Stimulated activated effector memory CD8-positive, alpha-beta T cell treated with anti-CD3 and anti-CD28 coated beads, Interleukin-12 subunit alpha, Interleukin-12 subunit beta, amount 100 ng/mL, for 72 hours (primary cell): ENCODE measurements at places on chromosomes 2 and 18.

DNA sequence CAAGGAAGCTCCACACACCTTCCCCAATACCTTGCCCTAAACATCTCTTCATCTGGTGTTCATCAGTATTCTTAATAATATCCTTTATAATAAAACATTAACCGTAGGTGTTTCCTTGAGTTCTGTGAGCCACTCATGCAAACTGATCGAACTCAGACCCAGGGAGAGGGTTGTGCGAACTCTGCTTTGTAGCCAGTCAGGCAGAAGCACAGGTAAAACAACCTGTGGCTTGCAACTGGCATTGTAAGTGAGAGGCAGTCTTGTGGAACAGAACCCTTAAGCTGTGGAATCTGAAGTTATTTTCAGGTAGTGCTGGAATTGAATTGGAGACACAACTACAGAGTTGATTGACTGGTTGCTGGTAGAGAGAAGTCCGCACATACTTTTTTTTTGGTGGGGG, 4.7 kb downstream of the BUB1 start:
- DNase-seq, result no peak

DNA sequence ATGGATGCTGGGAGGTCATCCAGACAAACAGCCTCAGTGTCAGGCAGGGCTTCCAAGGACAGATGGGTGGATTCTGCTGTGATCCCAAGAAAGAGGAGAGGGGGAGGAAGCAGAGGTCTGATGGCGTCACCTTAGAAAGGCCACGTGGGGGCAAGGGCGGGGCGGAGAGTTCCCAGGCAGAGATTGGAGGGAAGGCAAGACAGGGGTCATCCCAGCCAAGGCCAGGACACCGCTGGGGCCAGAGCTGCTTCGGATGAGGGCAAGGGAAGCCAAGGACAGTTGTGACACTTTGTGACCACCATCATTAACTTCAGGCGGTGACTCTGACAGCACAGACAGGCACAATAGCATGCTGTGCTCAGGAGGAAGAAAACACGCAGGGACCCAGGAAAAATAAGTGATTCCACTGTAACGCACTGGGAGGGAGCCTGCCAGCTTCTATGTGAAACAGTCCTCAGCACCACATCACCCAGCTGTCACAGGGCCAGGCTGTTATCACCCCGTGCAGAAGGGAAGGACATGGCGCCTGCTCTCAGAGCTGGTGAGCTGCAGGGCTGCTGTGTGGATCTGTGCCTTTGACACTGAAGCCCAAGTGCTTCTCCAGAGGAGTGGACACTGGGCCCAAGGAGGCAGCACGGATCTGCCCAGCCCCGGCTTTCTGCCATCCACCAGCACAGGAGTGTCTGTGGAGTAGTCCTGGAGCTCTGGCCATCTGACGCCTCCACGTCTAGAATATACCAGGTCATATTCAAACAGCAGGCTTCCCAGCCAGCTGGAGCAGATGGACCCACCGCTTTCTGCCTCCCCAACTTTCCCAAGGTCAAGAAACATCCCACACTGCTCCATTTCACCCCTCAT, 204.1 kb downstream of the NDUFA10 start:
- no peak for DNase-seq

- no peak for DNase-seq
These were observed 45.6 kb downstream of the ZNF519 start for GRCh38 chr18:14086458-14087231.

GRCh38 chr2:107437807-107438206, 388.9 kb upstream of the RGPD4 start:
- no peak for DNase-seq

- no peak for DNase-seq
These were observed 621.9 kb upstream of the SOX11 start for GRCh38 chr2:5070257-5070656.

DNA sequence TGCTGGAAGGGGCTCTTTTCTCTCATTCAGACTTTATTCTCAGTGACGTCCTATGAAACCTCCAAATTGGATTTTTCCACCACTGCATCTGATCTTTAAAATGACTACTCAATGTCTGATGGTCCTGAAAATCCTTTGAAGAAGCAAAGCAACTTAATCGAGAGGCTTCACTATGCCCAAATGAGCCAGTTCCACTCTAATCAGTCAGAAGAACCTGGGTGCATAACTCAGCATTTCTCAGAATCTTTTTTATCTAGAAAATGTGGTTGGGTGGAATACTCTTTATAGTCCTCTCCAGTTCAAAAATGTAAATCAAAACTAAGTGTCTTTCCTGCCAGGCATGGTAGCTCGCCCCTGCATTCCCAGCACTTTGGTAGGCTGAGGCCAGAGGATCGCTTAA, 60.7 kb downstream of the PRELID3A start:
- no peak for DNase-seq

- no peak for DNase-seq
These were observed 56.4 kb upstream of the STPG4 start for GRCh38 chr2:47211497-47212011.

GRCh38 chr18:69622961-69623360, 222.3 kb downstream of the DOK6 start:
- no peak for DNase-seq

GRCh38 chr18:46224181-46224775, 120.1 kb downstream of the HAUS1 start:
- DNase-seq, result no peak

DNA sequence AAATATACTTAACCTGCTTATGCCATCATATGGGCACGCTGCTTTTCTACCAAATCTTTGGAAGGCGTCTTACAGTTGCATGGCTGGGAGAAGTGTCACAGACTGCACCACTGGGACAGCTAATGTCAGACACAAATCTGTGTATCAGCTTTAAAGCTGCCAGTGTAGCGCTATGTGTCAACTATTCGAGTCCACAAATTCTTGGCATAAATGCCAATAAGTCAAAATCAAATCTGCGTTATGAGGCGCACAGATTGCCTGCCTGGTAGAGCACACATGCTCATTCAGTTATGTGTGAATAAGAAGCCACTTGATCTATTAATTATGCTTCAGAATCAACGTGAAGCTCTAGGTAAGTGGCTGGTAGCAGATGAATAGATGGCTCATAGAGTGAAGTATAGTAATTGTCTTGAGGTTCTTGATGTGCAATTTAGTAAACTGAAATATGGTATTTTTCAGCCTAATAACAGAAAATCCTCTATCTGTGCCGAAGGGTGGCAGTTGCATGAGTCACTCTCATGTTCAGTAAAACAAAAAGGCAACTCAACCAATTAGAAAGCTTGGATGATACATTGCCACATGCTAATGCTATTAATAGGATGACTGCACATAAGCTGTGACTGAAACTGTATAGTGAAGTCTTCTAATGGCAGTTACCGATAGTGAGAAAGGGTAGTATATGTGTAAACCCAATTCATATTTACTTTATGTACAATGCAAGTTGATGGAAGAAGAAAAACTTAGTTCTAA, 52.0 kb downstream of the DCC start:
- DNase-seq, result no peak

- DNase-seq, result no peak
These were observed 1043.3 kb upstream of the PIK3C3 start for GRCh38 chr18:40911582-40912254.

DNA sequence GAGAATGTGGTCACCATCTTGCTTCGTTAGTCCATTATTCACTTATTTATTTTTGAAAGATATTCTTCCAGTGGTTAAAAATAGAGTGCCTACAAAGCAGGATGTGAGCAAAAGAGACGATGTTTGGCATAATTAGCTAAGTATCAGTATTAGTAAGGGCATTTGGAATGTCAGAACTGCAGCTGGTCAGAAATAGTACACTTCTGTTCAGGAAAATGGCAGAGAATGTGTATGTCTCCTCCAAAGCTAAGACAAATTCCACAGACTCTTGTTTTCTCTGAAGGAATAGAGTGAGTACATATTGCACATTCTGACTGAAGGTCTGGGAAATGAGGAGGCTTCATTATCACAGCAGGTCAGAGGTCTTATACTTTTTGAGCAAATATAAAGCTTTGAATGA, 209.0 kb downstream of the L3MBTL4 start:
- DNase-seq, result no peak

DNA sequence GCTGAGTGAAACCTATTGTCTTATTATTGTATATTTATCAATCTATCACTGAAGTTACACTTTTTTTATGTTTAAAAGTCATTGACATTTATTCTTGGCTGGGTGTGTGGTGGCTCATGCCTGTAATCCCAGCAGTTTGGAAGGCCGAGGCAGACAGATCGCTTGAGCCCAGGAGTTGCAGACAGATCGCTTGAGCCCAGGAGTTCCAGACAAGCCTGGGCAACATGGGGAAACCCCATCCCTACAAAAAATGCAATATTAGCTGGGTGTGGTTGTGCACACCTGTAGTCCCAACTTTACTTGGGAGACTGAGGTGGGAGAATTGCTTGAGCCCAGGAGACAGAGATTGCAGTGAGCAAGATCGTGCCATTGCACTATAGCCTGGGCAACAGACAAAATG, 97.8 kb downstream of the EPC2 start:
- DNase-seq, result no peak

DNA sequence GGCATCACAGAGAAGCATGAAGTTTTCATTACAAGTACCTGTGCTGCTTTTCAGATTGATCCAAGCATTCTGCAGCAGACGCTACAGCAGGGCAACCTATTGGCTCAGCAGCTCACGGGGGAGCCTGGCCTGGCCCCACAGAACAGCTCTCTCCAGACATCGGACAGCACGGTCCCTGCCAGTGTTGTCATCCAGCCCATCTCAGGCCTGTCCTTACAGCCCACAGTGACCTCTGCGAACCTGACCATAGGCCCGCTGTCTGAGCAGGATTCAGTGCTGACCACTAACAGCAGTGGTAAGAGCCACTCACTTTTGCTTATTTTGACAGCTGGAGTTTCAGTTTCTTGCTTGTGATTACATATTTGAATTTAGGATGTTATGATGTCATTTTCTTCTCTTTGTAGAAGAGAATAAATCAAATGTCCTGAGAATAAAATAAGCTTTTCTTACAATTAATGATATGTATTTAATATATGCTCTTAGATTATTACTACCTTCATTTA, 104.9 kb downstream of the ZNF236 start:
- no peak for DNase-seq

- no peak for DNase-seq
These were observed 94.4 kb downstream of the STK39 start for GRCh38 chr2:168152902-168153530.

DNA sequence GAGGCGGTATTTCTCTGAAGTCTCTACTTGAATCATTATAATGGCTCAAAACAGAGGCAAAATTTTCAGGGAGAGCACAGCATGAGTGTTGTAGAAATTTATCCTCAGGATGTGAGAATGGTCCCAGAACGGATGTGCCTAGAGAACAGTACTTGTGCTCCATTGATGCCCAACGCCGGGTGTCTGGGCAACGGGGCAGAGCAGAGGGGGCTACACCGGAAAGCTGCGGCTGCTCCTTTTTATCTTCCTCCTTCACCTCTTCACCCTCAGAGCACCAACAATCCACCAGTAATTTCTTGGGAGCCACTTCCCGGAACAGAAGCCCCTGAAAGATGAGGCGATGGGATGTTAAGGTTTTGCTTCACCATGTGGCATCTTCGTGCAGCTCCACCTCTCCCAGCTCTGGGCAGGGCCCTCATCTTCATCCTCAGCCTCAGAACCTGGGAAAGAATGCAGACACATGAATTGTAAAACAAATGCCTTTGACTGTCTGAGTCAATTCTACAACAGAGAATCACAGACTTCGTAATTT, 71.5 kb downstream of the PTGR3 start:
- no peak for DNase-seq

DNA sequence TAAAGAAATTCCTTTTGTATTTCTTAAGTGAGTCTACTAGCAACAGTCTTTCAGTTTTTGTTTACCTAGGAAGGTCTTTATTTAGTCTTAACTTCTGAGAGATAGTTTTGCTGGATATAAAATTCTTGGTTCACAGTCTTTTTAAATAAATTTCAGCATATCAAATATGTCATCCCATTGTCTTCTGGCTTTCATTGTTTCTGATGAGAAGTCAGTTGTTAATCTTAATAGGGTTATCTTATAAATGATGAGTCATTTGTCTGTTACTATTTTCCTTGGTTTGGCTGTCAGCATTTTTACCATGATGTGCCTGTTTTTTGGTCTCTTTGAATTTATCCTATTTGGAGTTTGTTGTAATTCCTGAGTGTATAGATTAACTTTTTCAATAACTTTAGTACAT, 129.3 kb downstream of the FAM210A start:
- DNase-seq, result no peak

GRCh38 chr2:43154685-43155084, 71.7 kb downstream of the ZFP36L2 start:
- DNase-seq, result no peak

DNA sequence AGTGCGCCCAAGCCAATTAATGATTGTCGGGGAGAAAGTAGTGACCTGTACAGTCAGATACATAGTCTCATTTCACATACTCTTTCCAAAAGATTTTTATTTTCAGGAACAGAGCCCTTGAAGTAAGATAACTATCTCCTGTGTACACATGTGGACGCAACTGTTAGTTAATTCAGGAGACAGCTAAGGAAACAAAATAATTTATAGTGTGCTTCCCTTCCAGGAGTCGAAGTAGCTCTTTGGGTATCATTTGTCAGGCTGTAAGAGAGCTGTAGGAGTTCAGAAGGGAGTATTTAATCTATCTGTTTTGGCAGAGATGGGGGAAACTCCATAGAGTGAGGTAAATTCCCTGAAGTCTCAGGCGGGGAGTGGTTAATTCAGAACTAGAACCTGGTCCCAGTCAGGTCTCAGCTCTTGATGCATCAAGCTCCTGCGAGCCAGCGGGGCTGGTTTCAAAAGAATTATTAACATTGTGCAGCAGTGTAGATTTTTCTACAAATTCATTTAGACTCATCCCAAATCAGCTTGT, 63.0 kb downstream of the MAPK4 start:
- DNase-seq, result no peak

DNA sequence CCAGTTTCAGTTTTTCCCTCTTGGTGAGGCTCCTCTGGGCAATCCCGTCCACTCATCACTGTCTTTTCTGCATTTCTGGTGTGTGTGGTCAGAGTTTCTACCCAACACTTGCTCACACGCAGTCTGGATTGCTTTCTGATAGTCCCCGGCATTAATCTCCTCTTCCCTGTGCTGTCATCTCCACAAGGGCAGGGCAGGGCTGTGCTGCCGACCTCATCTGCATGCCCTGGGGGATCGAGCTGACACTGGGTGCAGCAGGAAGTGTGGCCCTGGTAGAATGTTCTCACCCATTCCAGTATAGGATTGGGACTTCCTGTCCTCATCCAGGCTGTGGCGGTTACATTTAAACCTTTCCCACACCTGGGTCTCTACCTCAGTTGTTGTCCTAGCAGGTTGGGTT, 80.0 kb upstream of the FAM136A start:
- DNase-seq, result no peak

DNA sequence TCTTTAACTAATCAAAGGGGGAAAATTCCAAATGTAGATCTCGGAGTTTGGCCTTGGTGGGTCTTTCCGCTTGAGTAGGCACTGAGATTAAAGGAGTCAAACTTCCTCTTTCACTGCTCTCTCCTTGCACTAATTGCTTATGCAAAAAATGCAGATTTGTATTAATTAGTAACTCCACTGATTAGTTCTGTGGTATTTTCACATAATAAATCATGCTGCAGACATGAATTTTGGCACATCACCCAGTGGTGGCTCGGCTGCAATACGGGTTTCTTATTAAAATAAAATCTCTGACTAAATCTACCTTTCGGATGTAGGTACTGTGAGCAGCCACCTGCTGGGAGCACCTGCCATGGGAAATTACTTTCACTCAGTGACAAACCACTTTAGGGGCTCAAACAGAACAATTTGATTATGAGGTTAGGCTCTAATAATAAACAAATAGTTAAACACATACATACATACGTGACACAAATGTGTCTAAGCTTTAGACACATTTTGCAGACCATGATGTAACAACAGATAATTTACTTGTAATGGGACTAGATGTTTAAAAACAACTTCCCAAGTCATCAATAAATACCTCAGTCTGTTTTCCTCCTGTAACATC, 6.4 kb upstream of the NEUROD1 start:
- DNase-seq, result no peak
